ENCODE measurements at places on chromosomes 7 and 10. TPM values are rescaled to one million over a fixed set of nuclear protein-coding genes. Genes with fewer than 3 reads are reported as not detected.

DNA sequence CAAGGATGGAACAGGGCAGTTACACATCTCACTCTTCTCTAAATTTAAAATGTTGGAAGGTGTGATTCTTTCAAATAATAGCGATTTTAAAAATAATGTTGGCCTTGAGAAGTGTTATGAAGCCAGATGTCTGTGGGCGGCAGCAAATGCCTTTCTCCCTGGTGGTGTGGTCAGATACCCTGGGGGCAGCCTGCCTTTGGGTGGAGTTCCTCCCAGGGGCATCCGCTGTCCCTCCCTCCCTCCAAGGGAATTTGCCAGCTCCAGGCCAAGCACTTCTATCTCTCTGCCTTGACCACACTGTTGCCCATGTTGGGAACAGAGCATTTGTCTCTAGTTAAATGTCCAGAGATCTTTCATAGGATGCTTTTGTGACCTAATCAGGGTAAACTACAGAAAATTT lies 121.4 kb downstream of the POU6F2 start:
- no peak for DNase-seq

DNA sequence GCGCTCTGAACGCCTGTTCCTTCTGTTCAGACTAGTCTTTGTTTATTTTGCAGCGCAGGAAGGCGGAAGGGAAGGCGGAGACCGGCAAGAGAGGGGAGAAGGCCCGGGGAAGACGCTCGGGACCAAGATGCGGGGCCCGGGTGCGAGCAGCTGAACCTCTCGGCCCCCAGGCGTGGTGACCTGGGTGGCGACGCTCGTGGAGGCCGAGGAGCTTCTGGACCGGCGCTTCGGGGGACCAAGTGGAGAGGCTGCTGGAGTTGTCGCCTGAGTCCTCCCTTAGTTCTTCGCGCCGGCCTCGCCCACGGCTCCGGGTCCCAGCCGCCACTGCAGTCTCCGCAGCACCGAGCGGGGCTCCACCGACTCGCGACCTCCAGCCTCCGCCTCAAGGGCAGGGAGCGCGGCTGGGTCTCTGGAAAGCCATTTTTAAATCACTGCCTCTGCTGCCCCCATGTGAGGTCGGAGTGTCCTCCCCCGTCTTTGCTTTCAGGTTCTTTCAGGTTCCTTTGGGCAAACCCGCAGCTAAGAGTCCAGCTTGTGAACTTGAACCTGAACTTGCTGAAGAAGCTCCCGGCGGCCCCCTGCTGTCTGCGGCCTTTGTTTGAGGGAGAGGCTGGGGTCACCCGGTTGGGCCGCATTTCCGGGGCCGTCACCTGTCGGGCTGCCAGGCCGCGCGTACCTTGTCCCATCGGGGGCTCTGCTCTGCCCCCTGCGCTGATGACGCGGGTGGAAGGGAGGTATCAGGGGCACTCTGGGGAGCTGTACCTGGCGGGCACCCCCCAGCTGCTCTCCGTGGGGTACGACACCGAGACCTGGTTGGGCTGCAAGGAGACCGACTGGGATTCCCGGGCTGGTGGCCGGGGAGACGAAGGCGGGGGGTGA lies 136.0 kb downstream of the KIF20B start:
- DNase-seq = no peak

Gene GIMAP2
- total RNA-seq = not detected

Gene PAX4
- total RNA-seq = not detected

Gene OR6V1
- not detected for total RNA-seq

Data from HFFc6 (cell line).